ENCODE measurements at places on chromosomes 3 and 15. TPM values are rescaled to one million over a fixed set of nuclear protein-coding genes. Genes with fewer than 3 reads are reported as not detected.

Gene HTR3E
- total RNA-seq, result not detected

Gene CLN6
- 67.4 TPM for total RNA-seq

Gene HRG
- not detected for total RNA-seq

Gene KLHL6
- total RNA-seq, result not detected

Gene SLCO2A1
- 0.06 TPM for total RNA-seq

Gene ADAMTSL3
- 0.31 TPM for total RNA-seq

Gene ROBO2
- total RNA-seq, result not detected

Gene TMOD2
- total RNA-seq, result 1.2 TPM

Gene WDR49
- not detected for total RNA-seq

Gene LMAN1L
- not detected for total RNA-seq

Gene GATM
- total RNA-seq, result 2.5 TPM

Gene IRAK2
- total RNA-seq, result 25.8 TPM

Gene AQP9
- not detected for total RNA-seq

Gene ATP13A3
- 48.9 TPM for total RNA-seq

Gene MUSTN1
- total RNA-seq, result not detected

Gene SERINC4
- total RNA-seq, result 0.12 TPM

Gene GOLGA8Q
- total RNA-seq, result 0.08 TPM

Gene SLC22A13
- not detected for total RNA-seq

Gene IGSF10
- total RNA-seq, result 0.55 TPM

Gene CFAP91
- 0.27 TPM for total RNA-seq

Gene RTP4
- total RNA-seq, result not detected

Gene CACNA2D3
- 0.05 TPM for total RNA-seq

Gene CCR8
- total RNA-seq, result not detected

Gene CNTN6
- total RNA-seq, result not detected

Gene PAK6
- total RNA-seq, result 0.14 TPM

Gene WNT5A
- 0.64 TPM for total RNA-seq

Gene SLC22A14
- not detected for total RNA-seq

Gene BFSP2
- not detected for total RNA-seq

Gene NR1I2
- not detected for total RNA-seq

Gene CCK
- 1.4 TPM for total RNA-seq

Gene CACNA2D2
- 0.42 TPM for total RNA-seq

Gene GPR160
- 1.0 TPM for total RNA-seq

Gene BCHE
- 1.1 TPM for total RNA-seq

Gene RUVBL1
- 102 TPM for total RNA-seq

Gene GOLGA8N
- 1.4 TPM for total RNA-seq

Gene CHL1
- total RNA-seq, result not detected

Gene SIDT1
- 0.19 TPM for total RNA-seq

All from A549 treated with DMSO at 1 μM for 4 hours (cell line).